Iris pigment epithelial cell (primary cell): ENCODE measurements at places on chromosomes 16 and 17.

- no peak for DNase-seq
These were observed 219.6 kb upstream of the IRX3 start for GRCh38 chr16:54506214-54506580.

- no peak for DNase-seq
These were observed 12.4 kb downstream of the CHMP1A start for GRCh38 chr16:89645122-89645521.

DNA sequence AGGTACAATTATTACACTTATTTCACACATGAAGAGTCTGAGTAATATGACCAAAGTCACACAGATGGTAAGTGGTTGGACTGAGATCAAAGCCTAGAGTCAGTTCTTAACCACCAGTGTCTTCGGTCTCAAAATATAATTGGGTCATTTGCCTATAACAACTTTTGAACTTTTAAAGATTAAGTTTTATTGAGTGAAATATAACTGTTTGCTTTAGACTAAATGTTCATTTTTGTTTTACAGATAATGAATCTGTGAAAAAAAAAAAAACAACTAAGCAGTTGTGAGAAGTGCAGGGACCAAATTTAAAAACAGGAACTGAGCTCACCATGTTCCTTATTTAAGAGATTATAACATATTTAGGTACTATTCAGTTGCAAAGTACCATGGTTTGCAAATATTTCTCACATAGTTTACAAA lies 150.1 kb downstream of the ITFG1 start:
- no peak for DNase-seq

- DNase-seq, result no peak
These were observed 39.4 kb upstream of the CACNG5 start for GRCh38 chr17:66795486-66795885.

GRCh38 chr17:2177235-2177811 lies 122.4 kb downstream of the HIC1 start:
- peak; percentile 55 for DNase-seq

DNA sequence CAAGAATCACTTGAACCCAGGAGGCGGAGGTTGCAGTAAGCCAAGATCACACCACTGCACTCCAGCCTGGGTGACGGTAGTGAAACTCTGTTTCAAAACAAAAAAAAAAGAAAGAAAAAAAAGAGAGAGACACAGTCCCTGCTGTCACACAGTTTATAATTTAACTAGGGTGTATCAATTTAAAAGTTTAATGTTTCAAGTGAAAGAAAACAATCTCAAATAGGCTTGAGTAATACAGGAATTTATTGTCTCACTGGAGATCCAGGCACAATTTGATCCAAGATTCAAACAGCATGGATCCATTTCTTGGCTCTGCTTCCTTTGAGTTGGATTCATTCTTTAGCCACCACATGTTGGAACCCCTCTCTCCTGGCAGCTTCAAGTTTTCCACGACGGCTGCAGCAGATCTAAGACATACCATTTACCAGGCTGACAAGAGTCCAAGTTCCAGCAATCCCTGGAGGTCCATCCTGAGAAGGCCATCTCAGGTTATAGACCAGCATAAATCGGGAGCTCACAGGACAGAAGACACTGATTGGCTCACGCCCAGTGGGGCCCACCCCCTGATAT lies 97.5 kb downstream of the YPEL2 start:
- no peak for DNase-seq

DNA sequence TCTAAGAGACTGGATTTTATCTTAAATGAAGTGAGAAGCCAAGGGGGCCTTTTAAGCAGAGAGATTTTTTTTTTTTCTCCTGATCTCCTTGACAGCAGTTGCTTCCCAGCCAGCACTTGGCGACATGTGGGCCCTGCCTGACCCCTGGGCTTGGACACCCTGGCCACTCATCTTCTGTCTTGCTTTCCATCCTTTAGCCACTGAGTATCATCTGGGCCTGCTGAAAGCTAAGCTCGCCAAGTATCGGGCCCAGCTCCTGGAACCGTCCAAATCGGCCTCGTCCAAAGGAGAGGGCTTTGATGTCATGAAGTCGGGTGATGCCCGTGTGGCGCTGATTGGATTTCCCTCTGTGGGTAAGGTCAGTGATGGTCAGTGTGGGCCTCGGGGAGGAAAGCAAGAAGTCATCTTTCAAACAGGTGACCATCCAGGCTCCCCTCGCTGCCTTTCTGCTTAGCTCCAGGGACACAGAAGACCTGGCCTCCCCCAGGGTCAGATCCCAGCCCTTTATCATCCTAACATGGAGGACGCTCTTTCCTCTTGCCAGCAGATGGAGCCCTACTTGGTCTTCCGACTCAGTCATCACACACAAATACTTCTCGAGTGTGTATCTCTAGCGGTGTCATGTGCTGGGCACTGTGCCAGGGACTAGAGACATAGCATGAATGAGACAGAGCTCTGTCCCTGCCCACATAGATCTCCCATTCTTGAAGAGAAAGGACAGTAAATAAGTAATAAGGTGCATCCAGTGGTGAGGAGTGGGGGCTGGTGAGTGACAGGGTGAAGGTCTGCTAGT lies 6.1 kb downstream of the DRG2 start:
- peak; percentile 91 for DNase-seq

DNA sequence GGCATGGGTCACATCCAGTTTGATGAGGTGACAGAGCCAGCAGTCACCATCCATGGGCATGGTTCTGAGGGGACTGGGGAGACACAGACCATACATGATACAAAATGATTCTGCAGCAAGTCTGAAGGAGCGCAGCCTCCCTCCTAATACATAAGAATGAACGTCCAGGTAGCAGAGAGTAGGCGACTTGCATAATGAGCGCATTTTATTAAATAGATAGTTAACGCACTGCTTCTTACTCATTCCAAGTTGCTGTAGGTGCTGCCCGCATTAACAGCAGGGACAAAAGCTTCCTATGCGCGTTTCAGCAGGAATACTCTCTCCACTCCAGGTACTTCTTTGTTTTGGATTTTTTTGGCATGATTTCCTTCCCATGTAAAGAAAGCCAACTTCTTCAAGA lies 73.8 kb downstream of the SLC5A11 start:
- no peak for DNase-seq

DNA sequence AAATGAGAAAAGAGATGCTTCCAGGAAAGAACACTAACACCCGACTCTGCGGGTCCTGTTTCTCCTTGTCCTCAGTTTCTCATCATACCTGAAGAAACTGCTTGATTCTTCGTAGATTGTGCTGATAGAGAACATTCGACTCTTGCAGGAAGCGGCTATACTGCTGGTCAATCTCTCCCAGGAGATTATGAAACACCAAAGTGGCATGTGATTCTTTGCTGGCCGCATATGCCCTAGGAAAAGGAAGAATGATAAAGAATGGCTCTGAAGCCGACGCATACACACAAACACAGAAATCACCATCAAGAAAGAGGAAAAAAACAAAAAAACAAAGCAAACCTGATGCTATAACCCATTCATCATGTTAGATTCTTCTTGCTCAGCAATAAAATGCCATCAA lies 41.8 kb downstream of the STAT3 start:
- DNase-seq, result peak; percentile 28
